Activated T-cell treated with anti-CD3 and anti-CD28 coated beads for 48 hours (primary cell): ENCODE measurements at places on chromosomes 3 and 15.

GRCh38 chr3:106120356-106120755, 251.5 kb upstream of the CBLB start:
- no peak for DNase-seq

DNA sequence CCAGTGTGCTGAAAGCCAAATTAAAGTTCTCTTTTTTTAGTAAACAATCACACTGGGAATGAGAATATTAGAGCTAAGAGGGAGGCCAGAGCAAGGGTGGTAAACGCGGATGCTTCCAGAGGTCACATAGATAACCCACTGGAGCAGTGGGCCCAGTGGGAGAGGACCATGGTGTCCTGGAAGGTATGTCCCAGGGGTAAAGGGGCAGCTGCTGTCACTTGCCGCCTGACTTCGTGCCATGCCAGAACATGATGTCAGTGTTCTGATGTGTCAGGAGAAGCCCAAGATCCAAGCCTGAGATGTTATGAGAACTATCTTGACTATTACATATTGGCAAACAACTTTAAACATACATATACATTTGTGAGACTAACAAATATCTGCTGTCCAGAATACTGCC, 211.9 kb upstream of the IL12A start:
- no peak for DNase-seq

DNA sequence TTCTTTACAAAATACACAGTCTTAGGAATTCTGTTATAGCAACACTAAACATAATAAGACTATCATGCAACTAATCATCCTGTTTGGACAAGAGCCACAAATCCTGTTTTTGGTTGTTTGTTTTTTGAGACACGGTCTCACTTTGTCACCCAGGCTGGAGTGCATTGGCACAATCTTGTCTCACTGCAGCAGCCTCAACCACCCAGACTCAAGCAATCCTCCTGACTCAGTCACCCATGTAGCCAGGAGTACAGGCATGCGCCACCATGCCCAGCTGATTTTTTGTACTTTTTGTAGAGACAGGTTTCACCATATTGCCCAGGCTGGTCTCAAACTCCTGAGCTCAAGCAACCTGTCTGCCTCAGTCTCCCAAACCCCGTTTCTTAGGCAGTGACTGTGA, 28.3 kb downstream of the NEDD4 start:
- no peak for DNase-seq

DNA sequence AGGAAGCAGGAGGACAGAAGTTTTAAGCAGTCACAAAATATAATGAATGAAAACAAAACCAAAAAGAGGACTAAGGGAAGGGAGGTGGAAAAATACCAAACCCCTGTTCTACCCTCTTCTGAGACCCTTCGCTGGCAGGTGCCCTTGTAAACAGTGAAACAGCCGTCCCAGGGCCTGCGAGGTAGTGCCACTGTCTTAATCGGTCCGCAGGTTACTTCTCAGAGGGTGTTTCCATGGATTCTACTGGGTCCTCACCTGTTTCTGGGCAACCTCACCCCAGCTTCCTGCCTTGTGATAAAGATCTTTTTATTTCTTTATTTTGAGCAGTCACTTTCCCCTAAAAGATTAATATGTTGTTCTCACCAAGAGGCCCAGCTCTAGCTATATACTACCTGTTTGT, 65.3 kb downstream of the SLC30A4 start:
- DNase-seq: no peak

GRCh38 chr15:44058126-44058525, 136.9 kb downstream of the FRMD5 start:
- DNase-seq: no peak

GRCh38 chr3:52490035-52490938, 4.9 kb upstream of the STAB1 start:
- no peak for DNase-seq
